ENCODE measurements at places on chromosomes 16 and 17.

DNA sequence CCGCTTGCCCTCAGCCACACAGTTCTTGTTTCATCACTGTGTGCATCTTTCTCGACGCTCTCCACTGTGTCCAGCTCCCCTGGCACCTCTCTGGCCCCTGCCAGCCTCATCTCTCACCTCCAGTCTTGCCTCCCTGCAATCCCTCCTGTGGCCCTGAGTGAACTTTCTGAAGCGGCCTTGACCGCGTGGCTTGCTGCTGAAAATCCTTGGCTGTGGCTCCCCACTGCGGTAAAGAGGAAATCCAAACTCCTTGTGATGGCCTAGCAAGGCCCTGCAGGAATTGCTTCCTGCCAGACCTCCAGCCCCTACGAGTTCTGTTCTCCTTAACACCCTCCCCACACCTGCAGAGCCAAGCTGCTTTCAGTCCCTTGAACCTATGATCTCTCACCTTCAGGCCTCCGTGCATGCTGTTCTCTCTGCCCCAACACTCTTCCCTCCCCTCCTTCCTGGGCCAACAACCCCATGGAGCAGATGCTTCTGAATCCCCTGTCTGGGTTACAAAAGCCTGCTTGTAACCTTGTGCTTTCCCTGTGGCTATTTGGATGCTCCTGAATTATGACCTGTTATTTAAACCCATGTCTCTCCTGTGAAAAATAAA is 33.6 kb upstream of the BRD7 start:
- no peak for DNase-seq

DNA sequence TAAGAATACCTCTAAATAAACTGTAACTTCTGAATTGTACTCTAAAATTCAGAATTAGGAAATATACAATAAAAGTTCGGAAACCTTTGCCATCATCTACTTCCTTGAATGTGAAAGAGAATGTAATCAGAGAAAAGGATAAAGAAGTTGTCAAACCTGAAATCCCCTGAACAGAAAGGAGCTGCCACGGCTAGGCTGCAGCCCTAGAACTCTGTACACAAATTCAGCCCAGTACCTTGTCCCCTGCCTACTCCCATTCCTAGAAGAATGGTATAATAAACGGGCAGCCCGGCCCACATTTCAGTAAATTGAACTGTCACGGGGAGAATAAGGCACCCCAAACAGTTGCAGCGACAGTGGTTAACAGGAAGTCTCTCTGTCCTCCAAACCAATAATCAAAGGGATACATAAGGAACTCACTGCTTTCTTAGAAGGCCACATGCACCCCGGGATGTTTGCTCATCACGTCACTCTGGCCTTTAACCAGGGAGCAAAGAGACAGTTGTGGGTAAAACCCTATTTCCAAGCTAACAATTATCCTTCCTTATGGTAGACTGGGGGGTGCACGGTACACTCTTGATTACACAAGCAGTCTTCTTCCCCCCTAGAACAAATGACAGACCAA is 24.3 kb upstream of the RFFL start:
- no peak for DNase-seq

- no peak for DNase-seq
These were observed 13.5 kb downstream of the SLC46A1 start for GRCh38 chr17:28392491-28392890.

GRCh38 chr17:39792526-39793221 is 54.9 kb downstream of the GRB7 start:
- DNase-seq = no peak

DNA sequence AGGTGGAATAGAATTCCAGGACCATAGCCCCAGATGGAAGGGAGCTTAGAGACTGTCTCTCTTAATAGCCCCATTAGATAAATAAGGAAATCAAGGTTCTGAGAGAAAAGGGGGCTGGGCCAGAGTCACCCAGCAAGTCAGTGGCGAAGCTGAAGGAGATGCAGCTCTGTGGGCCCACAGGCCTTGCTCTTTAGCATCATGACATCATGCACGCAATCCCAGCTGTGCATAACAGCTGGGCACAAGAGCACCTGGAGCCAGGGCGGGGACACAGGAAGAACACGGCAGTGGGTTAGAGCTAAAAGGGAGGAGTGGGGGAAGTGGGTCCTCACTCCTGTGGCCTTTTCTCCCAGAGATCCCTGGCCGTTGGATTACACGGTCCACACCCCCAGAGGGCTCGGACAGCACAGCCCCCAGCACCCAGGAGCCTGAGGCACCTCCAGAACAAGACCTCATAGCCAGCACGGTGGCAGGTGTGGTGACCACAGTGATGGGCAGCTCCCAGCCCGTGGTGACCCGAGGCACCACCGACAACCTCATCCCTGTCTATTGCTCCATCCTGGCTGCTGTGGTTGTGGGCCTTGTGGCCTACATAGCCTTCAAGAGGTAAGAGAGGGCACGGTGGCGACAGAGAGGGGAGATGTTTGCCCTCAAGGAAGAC is 15.1 kb downstream of the NGFR start:
- no peak for DNase-seq

DNA sequence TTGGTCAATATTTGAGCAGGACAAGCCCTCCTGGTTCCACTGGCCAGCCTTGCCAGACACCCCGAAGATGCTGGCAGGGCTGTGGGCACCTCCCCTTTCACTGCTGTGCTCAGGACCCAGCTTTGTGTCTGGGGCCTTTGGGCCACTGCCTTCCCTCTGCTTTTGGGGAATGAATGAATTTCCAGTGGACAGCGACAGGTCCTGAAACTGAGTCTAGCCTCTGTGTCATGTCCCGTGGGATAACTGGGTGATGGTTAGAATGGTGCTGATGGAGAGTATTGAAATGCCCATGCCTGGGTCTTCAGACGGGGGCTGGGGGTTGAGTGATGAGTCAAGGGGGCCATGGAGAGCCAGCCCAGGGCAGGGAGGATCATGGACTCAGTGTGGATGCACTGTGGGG is 135.8 kb downstream of the FOXL1 start:
- no peak for DNase-seq

GRCh38 chr17:5585836-5586521 is 1.7 kb upstream of the NLRP1 start:
- DNase-seq = no peak

- DNase-seq = no peak
These were observed 6.9 kb downstream of the ALYREF start for GRCh38 chr17:81884520-81884919.

DNA sequence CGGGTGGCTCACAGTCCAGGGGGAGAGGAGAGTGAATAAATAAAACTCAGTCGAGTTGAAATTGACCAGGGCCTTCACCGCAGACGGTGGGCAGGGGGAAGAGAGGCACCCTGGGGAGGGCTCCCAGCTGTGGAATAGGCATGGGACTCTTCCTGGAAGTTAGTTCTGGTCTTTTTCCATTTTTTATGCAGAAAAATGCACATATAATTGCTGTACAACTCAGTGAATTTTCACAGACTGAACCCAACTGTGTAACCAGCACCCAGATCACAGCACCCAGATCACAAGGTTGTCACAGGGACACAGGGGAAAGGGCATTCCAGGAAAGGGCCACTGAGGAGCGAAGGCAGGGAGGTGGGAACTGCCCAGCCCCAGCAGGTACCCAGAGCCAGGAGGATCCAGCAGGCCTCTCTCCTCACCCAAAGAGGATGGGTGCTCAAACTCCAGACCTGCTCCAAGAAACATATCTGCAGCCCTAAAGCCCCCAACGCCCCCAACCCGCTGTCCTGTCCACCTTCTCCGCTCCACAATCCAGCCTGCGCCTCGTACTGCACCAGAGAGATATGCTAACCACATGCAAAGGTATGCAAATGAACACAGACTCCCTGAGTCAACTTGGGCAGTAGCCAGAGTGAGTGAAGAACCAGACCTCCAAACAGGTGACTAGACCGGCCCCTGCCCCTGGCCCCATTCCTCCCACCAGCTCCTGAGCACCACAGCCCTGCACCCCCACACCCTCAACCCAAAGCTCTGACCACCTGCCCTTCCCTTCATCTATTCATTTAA is 29.1 kb upstream of the EIF1 start:
- no peak for DNase-seq

DNA sequence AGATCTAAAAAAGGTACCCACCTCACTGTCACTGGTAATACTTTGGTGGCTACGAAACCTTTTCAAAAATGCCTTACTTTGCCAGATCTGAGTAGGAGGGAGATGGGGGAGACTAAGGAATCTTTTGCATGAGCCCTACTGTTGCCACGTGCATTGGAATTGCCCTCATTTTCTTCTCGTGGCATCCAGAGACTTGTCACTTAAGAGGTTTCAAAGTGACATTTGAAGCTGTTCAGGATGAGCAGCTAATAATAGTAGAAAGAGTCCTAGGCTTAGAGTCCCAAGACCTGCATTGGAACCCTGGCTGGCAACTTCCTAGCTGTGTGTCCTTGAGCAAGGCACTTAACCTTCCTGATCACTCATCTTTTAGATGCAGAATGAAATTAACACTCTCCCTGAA is 43.5 kb downstream of the GPRC5B start:
- DNase-seq = no peak

DNA sequence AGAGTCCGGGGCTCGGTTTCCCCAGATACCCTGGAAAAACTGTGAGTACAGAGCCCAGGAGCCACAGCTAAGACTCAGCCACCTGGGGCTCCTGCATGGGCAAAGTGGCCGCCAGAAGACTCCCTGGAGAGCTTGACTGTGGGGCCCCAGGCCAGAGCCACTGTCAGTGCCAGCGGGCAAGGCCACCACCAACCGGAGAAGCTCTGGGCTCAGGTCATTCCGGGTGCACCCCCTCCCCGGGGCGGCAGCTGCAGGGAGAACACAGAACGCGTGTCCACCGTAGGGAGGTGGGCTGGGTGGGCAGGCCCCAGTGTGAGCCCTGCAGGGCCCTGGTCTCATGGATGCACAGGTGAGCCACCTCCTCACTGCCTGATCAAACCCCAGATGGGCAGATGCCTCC is 22.3 kb upstream of the RBFOX3 start:
- DNase-seq = no peak

GRCh38 chr16:50696575-50697420 is 3.4 kb downstream of the NOD2 start:
- DNase-seq = peak; percentile 43

- DNase-seq = no peak
These were observed 298.3 kb upstream of the ERCC4 start for GRCh38 chr16:13621639-13622038.

DNA sequence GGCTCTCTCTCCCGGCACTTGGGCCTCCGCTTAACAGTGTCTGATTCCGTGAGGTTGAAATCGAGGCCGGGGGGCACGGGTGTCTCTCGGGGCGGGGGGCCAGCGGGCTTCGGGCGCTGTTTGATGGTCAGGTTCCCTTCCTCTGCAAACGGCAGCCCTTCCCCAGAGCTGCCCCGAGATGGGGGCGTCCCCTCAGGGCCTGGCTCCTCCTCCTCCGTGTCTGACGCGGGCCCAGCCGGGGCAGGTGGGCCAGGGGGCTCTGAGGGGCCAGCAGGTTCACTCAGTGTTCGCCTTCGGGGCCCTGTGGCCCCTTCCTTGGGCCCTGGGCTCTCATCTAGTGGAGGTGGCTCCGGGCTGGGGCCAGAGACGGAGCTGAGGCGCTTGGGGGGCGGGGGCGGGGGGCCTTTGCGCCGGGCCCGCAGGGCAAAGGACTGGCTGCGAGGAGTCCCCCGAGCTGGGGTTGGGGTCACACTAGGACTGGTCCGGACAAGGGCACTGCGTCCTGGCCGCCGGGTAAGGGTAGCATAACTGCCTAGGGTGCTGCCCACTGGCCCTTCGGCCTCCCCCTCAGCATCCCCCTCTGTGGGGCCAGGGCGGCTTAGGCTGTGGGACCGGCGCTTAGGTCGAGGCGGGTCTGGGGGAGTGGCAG is 13.1 kb downstream of the CASKIN2 start:
- DNase-seq = no peak

- DNase-seq = peak; percentile 33
These were observed 157.6 kb downstream of the RAB11FIP4 start for GRCh38 chr17:31549121-31549524.

DNA sequence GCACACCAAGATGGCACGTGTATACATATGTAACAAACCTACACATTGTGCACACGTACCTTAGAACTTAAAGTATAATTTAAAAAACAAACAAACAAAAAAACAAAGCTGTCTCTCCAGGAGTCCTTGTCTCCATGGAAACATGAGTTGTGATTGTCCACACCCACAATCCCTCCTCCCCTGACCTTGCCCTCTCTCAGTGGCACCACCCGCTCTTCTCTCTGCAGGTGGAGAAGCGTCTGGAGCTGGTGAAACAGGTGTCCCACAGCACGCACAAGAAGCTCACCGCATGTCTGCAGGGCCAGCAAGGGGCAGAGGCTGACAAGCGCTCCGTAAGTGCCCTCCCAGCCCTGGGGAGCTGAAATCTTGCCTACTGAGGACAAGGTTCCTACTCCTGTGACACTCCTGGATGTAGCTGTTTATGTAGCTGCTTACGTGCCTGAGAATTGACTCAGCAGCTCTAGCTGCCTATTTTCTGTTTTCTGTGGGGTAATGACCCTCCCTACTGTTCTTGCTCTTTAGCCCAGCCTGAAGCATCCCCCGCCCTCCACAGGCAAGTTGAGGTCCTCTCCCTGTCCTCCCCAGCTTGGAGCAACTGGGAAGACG is 107.0 kb downstream of the ARHGAP44 start:
- no peak for DNase-seq

- no peak for DNase-seq
These were observed 22.5 kb upstream of the MYO15B start for GRCh38 chr17:75565066-75565465.

DNA sequence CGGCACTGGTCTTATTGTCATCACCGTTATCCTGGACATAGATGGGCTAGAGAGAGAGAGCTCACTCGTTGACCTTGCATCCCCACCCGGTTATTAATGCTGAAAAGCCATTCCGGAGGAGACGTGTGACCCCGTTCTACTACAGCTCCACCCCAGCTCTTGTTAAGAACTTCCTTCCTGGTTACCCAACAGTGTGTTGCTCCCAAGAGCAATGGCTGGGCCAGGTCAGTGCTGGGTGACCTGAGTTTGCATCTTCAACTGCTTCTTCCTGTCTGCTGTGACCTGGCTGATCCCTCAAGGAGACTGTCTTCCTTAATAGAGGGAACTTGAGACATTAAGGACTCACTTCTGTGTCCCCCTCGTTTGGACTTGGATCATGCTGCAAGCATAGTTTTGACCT is 96.1 kb upstream of the SDK2 start:
- no peak for DNase-seq

- no peak for DNase-seq
These were observed 75.5 kb upstream of the GPRC5B start for GRCh38 chr16:19960183-19960582.

DNA sequence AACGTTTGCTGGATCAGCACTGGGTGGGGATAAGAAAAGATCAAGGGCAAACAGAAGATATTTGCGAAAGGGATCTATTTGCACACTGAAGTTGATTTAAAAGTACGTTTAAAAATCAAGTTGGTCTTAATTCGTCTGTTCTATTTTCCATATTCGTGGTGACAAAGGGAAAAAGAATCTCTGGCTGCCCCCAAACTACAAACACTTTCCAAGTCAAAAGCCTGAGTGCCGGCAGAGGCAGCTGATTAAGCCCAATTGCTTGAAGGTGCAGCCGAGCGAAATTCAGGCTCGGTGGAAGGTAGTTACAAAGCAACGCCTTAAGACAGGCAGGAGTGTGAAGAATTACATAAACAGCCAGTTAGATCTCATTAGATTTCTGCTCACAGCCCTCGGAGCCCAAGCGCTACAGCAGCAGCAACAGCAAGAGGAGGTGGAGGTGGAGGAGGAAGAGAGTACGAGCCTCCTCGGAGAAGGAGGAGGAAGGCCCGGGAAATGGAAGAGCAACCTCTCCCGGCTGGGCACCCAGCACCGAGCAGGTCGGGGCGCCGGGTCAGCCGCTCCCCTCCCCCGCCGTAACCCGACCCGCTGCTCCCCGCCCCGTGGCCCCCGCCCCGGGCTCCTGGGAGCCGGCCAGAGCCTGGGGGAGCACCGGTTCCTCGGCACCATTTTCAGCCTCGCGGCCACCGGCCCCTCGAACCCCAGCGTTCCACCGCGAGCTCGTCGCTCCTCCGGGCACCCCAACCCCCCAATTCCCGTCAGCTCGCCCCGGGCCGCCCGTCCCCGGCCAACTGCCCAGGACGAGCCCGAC is 890 bp downstream of the TOB1 start:
- peak; percentile 10 for DNase-seq
